ENCODE measurements at places on chromosomes 2 and 18.

DNA sequence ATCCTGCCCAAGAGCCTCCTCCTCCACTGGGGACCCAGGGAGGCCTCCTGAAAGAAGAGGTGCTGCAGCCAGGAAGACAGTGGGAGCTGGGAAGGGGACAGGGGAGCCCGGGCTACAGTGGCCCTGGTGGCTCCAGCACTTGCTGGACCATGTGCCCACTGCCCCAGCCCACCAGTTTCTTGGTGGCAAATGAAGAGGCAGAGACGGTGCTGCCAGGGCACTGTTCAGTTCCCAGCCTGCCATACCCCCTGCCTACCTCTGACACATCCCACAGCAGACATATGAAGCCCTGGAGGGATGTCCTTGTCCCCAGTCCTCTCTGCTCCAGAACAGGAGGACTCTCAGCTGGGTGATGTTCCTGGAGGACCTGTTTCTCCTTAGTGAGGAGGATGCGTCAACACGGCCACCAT lies 3.7 kb downstream of the RAMP1 start:
- peak; percentile 85 for DNase-seq

- no peak for DNase-seq
Measured at GRCh38 chr18:59233017-59233410, 13.1 kb downstream of the GRP start.

GRCh38 chr2:111052621-111053020 lies 68.1 kb upstream of the BCL2L11 start:
- no peak for DNase-seq

GRCh38 chr2:50751311-50752031 lies 280.5 kb downstream of the NRXN1 start:
- no peak for DNase-seq

DNA sequence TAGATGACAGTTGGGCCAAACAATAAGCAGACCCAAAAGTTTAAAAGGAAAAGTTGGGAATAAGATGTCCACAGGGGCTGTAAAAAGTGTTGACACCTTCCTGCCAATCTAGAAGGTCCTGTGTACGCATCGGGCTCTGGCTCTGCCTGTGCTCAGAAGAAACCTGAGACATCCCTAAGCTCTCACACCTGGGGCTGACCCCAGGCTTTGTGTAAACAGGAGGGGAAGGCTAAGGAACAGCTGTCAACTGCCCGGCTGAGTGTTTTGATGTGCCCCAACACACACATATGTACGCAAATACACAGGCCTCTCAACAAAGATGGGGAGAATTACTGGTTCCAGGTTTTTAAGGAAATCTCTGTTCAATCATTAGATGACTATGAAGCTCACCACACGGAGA lies 59.5 kb downstream of the TMEM131 start:
- DNase-seq: no peak

DNA sequence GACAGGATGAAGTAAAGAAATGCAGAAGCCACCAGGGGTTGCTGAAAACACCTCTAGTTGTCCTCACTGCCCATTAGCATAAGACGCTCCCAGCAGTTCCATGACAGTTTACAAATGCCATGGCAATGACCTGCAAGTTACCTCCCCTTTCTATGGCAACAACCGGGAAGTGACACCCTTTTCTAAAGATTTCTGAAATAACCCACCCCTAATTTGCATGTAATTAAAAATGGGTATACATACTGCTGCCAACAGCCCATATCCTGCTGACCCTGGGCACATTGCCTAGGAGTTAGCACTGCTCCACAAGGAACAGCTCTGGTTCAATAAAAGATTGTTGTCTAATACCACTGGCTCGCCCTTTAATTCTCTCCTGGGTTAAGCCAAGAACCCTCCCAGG lies 178.3 kb upstream of the LRATD1 start:
- DNase-seq: no peak

GRCh38 chr2:149781263-149781808 lies 193.8 kb upstream of the MMADHC start:
- DNase-seq: no peak

GRCh38 chr2:214100488-214100887 lies 310.4 kb upstream of the VWC2L start:
- DNase-seq: no peak

DNA sequence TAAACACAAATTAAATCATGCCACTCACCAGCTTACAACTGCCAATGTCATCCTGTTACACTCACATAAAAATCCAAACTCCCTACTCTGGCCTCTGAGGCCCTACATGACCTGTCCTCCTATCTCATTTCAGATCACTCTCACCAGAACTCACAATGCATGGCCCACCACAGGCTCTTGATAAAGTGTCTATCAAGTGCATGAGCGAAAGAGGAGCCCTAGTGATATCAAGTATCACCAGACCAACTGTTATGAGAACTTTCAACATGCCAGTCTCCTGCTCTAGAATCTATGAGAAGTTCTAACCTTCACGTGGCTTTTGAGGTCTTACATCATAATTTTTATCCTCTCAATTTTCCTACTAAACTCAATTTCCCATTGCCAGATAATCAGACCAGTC lies 76.4 kb upstream of the CD226 start:
- no peak for DNase-seq

GRCh38 chr18:44195394-44196140 lies 485.1 kb upstream of the SETBP1 start:
- DNase-seq: no peak

DNA sequence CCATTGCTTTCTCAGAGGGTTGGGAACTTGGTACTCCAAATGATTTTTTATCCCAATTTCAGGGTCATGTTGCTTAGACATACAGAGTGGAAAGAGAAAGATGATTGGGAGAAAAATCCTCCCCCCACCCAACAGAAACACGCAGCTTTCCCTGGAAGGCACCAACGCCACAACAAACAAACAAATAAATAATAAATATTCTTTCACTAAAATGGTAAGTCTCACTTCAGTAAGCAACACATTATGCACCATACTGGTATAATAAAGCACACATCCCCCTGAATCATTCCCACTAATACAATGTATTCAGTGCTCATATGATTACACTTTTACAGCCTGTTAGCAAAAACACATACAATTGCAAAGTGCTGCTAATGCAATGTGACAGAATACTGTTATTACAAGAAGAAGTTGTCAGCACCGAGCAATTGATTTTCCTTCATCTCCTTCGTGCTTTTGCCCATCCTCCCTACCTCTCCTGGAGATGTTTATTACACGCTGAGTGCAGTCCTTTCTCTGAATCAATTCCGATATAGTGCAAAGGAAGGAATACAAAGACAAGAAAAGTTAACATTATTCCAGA lies 359.9 kb downstream of the TXNL1 start:
- no peak for DNase-seq

GRCh38 chr2:133040170-133040569 lies 370.2 kb upstream of the LYPD1 start:
- DNase-seq: no peak

GRCh38 chr2:190717764-190718651 lies 69.1 kb downstream of the NAB1 start:
- no peak for DNase-seq

GRCh38 chr18:30522288-30522929 lies 520.1 kb downstream of the DSC3 start:
- no peak for DNase-seq

DNA sequence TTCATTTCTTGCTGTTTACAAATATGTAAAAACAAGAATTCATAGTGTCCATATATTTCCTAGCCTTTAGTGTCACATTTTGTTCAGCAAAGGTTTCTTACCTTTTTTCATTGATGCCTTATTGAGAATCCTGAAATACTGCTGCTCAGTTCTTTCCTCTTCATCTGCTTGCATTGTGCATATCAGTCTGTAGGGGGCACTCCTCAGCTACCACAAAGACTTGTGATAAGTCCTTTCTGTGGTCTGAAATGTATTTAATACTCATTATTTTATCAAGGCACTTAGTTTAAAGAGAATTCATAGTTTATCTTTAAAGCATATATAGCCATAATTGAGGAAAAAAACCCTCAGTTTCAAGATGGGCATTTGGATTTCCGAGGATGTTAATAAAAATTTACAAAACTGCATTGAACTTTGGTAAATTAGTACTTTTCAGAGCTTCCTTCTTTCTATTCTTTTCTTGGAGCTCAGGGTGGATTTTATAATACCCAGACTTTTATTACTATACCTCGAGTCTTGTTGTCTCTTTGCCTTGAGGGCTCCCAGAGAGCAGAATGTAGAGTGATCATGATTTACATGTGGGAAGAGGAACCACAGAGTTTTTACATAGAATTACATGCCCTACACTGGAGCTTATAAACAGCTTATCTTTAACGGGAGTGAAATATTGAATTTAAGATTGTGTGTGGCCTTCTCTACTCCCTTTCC lies 570.1 kb downstream of the PLCL1 start:
- DNase-seq: no peak

DNA sequence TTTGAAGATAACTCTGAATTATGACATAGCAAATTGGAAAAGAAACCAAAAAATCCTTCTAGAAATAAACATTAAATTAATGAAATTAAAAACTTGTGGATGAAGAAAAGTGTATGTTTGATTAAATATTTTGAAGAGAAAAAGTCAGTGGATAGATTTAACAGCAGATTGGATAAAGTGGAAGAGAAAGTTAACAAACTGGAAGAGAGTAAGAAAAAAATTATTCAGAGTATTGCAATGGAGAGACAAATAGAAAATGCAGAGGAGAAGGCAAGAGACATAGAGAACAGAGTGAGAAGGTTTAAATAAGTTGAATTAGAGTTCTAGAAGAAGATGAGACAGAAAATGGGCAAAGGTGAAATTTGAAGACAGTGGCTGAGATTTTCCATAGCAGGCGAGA lies 162.8 kb downstream of the DIS3L2 start:
- DNase-seq: no peak

GRCh38 chr2:188511346-188511745 lies 219.7 kb downstream of the GULP1 start:
- DNase-seq: no peak

GRCh38 chr2:133362061-133362476 lies 206.2 kb downstream of the NCKAP5 start:
- no peak for DNase-seq

GRCh38 chr2:64792995-64793639 lies 139.4 kb upstream of the SERTAD2 start:
- no peak for DNase-seq

DNA sequence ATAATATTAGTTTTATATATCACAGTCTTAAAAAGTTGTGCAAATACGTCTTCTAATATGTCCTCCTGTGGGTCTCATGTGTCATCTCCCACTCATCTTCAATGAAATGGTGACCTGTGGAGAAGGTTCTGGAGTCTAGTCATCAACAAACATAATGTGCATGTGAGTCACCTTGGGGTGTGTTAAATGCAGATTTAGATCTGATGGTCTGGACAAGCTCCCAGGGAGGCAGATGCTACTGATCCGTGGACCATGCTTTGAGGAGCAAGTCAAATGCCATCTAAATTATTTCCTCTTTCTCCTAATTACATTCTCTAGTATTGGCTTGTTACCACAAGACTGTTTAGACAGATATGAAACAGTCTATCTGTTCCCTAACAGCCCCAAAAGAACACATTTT lies 210.9 kb downstream of the CD226 start:
- DNase-seq: no peak

DNA sequence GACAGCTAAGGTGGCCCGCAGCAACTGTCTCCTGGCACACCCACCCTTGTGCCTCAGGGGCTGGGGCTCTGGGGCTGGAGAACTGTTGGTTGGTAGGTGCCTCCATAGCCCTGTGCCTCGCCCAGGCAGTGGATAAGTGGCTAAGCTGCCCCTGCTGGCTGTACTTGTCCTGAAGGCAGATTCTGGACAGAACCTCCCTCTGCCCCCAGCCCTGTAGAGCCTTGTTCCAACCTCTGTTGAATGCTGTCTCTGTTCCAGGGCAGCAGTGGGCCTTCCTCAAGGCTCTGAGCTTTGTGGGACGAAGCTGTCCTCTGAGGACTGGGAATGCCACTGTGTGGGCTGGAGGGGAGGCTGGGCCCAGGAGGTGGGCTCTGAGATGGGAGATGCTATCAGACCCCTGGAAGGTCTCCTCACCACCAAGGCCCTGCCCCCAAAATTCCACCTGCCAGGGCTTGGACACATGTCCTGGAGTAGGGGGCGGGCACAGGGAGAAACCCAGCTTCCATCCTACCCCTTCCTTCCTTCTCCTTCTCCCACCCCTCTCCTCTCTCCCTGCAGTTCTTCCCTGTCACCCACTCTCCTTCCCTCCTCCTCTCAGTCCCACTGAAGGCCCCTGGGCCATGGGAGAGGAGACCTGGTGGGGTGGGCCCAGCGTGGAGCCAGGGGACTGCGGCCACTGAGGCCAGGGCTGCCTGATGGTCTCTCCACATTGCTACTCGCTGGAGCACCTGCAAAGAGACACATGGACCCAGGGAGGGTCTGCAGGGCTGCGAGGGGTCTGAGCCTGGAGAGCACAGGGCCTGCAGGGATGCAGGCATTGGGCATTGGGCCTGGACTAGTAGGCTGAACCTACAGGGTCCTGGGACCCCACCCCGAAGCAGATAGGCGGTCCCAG lies 1.7 kb upstream of the PDCD1 start:
- no peak for DNase-seq

DNA sequence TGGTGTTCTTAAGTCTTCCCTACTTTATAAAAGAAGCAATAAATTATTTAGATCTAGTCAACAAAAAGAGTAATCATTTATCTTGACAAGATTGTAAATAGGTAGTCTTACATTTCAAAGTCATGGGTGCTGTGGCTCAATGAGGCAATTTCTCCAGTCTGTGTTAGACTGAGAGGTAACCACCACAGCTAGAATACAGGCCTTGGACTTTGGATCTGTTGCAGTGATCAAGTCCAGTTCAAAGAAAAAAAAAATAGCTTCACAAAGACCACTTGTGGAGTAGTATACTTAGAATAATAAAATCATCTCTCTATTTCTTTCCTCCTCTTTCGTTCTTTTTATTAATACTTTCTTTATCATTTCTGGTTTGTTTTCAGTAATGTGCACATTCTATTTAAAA lies 93.1 kb upstream of the FSIP2 start:
- DNase-seq: no peak

DNA sequence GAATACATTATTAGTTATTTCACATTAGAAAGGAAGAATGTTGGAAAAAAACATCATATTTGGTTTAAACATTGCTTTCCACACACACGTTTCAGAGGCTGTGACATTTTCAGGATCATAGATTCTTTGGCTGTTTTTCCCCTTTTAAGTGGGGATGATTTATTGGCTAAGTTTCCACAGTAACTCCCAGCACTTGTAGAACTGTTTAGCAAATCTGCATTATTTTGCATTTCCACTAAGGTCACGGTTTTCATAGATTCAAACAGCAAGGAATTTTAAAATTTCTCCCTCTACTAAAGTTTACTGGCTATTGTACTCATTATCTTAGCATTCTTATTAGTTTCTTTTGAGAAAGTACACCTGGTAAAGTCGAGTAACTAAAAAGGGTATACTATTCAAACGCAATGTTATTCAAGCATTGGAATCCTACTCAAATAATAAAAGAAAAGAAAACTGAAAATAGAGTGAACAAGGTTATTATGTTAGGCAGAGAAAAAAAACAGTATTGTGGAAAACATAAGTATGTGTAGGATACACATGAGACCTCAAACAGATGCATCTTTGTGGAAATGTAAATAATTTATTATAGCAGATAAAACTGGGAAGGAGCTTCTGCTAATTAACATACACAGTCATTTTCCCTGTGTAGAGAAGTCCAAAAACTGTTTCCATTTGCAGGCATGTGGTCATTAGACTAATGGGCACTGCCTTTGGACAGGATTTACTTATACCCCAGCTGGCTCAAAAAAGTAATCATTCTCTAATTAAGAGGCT lies 633.8 kb downstream of the NRXN1 start:
- DNase-seq: no peak

- no peak for DNase-seq
Measured at GRCh38 chr2:222481941-222482340, 57.6 kb downstream of the SGPP2 start.
